ENCODE measurements at places on chromosomes 2 and 18.

DNA sequence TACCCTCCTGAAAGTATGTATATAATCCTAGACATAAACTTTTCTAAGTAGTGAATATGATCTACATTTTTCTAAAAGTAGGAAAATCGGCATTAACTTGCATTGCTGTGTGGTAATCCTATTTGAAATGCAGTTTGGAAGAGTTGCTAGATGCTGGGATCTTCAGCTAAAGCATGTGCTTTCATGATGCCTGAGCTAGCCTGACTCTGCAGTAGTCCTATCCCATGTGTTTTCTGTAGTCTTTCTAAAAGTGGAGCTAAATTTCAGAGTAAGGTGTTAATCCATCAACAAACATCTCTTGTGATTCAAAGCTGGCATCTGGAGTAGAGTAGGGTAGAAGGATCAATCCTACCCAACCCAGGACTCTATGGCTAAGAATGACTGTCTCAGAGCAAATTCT is 229.4 kb downstream of the THSD7B start:
- DNase-seq: no peak

- no peak for DNase-seq
These were observed 106.6 kb downstream of the MAP4K4 start for GRCh38 chr2:101803945-101804696.

DNA sequence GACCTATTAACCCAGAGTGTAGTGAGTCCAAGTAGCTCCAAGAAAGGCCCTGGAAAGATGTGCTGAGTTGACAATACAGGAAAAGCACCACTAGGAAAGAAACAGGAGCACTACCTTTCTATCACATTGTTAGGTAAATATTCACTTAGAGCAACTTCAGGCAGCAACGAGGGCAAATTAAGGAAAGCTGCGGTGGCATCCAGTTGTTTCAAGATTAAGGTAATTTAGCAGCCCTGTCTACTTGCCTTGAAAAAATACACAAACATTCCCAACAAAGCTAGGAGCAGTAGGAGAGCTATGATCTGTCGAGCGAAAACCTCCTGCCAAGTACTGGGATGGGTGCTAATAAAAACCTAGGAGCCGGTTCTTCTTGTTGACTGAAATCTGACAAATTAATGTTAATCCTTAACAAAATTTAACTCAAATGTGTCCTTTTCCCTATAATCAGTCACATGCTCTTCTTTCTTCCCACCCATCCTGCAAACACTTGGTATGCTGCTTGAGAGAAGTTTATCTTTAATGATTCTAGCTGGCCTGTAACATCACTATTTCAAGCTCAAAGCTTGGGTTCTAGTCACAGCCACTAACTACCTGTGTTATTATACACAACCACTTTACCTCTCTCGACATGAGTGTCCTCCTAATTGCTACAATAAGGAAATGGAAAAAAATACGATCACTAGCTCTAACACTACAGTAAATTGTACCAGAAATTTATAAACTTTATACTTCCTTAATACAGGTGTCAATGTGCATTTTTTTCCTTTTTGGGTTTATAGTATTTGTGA is 2.0 kb downstream of the ACAA2 start:
- DNase-seq: no peak

GRCh38 chr2:15378148-15378908 is 182.8 kb downstream of the NBAS start:
- DNase-seq: no peak

- no peak for DNase-seq
These were observed 6.9 kb upstream of the CTIF start for GRCh38 chr18:48531908-48532307.

- no peak for DNase-seq
These were observed 300.4 kb upstream of the NETO1 start for GRCh38 chr18:73168236-73168635.

GRCh38 chr2:180999274-180999964 is 19.0 kb downstream of the UBE2E3 start:
- no peak for DNase-seq

DNA sequence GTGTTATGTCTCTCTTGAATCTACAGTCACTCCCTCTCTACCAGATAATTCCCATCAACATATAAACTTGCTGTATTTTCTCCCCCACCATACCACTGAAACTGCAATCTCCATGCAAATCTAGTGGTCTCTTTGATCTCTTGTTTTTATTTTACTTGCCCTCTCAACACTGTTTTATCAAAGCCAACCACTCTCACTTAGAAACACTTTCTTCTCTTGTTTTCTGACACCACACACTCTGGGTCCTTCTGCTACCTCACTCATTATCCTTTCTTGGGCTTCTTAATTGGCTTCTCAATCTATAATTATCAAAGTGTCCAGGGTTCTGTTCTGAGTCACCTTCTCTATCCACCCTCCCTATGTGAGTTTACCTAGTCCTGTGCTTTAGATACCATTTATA is 2.0 kb upstream of the MCFD2 start:
- DNase-seq: no peak

DNA sequence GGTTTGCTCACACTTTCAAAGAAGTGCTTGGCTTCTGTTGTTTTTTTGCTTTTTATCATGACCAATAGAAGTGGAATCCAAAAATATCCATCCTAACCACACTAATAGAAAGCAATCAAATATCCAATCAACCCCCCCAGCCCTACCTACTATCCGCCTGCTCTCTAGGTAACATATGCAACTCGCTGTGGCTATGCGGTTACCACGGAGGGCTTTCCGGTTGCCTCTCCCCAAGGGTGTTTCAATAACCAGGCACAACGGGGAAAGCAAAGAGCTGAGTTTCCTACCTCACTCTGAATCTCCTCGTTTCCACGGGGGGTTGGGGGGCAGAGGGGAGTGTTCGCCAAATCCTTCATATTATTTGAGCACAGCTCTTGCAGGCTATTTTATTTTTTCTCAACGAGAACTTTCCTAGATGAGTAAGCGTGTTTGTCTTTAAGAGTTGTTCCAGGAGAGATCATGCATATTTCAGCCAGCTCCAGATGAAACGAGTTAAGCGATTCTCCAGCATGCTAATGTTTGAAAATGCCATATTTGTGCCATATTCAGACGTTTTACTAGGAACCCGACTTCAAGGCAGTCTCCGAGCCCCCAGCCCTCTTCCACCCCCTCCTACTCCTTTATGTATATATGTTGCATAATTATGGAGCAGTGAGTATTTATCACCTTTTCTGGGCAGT is 30.3 kb downstream of the PAX3 start:
- DNase-seq: no peak

GRCh38 chr2:85431570-85432205 is 13.2 kb downstream of the SH2D6 start:
- no peak for DNase-seq

GRCh38 chr2:238130696-238131628 is 7.5 kb upstream of the KLHL30 start:
- DNase-seq: no peak

DNA sequence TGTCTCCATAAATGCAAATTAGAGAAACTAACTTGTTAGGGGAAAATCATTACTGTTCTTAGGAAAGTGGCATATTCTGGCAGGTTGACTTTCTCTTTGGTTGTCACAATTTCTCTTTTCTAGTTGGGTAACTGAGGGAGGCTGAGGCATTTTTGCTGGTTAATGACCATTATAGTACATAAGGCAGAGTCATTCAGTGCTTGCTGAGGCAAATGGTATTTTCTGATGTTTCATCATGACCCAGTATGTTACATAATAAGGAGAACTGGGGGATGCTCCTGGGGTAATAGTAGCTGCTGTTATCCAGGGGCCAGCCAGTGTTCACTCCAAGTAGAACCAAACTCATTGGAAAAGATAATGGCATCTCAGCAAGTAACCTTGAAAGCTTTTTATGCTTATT is 62.3 kb downstream of the ITGA6 start:
- no peak for DNase-seq

GRCh38 chr2:45567288-45567963 is 43.6 kb downstream of the SRBD1 start:
- no peak for DNase-seq

DNA sequence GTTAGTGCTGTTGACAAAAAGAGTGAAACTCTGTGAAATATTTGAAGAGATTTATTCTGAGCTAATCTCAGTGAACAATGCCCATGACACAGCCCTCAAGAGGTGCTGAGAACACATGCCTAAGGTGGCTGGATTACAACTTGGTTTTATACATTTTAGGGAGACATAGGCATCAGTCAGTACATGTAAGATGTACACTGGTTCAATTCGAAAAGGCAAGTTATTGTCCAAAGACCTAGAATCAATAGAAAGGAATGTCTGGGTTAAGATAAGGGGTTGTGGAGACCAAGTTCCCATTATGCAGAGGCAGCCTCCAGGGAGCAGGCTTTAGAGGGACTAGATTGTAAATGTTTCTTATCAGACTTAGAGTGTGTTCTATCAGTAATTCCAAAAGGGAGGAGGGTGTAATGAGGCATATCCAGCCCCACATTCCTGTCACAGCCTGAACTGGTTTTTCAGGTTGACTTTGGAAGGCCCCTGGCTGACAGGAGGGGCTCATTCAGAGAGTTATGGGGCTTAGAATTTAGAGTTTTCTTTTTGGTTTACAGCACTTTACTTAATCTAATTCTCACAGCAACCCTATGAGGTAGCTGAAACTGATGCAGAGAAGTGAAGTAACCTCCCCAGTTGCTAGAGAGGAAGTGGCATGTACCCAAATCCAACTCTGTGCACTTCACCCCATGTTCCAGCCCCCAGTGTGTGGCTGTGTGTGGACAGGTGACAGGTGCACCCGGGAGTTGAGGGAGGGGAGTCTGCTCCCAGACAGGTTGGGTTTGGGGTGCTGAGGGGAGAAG is 28.3 kb upstream of the ASAP2 start:
- DNase-seq: no peak

DNA sequence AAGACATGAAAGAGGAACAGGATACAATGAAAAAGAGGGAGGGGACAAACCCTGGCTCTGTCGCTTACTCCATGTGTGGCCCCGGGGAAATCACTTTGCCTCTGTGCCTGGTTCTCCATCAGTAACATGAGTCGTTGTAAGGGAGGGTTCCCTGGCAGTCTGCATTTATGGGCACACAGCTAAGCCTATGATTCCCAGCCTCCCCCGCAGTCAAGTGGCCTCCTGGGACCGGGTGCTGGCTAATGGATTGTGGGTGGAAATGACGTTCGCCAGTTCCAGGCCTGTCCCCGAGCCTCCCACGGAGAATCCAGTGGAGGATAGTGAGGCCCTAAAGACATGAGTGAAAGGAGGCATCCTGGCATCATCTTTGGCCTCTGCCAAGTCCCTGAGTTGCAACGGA is 42.7 kb downstream of the SFXN5 start:
- DNase-seq: no peak

DNA sequence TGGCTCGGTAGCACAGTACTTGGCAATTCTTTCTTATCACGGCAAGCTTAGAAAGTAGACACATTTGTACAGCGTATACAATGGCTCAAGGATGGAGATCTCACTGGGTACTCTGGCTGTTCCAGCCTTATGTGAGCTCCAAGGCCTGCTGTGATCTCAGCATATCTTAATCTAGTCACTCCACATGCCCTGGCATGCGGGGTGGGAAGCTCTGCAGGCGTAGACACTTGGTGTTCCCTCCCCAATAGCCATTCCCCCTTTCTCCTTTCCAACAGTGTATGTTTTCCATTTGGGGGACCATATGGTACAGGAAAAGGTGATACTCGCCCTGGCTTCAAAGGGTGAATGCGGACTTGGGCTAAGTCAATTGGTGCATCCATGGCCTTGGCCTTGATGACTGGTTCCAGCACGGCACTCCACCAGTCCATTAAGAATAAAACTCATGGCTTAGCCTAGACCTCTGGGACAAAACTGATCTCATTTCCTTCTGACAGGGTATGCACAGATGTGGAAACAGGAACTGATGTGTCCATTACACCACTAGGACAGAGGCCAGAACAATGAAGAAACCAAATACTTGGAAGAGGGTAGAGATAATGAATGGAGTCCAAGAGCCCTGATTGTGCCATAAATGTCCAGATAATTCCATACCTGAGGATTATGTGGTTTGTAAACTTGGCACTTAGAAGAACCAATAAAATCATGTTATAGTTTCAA is 28.4 kb downstream of the TGIF1 start:
- no peak for DNase-seq

- DNase-seq: no peak
These were observed 12.1 kb upstream of the TPO start for GRCh38 chr2:1400943-1401735.

GRCh38 chr2:55148269-55148668 is 83.8 kb downstream of the CLHC1 start:
- no peak for DNase-seq

DNA sequence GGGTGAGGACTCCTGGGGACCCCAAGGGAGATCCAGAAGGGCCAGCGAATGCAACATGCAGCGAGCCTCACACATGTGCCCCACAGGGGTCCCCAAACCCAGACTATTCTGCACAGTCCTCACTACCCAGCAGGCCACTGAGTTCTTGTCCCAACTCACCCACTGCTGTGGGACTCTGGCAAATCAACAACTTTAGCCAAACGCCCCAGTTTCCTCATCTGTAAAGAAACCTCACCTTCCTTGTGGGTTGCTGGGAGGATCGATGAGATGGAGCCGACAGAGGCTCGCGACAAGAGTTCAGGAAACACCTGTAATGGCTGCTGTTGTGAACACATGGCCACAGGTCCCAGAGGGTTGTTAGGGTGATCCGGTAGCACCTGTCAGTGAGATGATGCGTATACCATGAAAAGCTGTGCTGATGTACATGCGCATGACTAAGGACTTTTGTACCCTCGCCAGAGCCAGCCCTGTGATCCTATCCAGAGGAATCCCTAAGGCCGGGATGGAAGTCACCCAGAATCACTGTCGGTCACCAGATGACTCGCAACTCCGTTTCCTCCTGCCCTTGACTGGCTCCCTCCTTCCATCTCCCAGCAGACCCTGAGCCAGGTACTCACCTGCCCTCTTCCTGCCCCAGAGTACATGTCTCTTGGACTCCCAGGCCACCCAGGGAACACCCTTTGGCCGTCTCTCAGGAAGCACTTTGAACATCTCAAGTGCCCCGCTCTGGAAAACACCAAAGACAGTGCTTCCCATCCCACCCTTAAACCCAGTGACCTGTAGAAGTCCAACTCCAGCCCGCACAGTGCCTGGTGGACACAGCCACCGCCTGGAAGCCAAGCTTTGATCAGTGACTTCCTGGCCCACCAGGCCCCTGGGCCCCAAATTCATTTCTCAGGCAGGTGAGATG is 103.3 kb upstream of the ID2 start:
- DNase-seq: peak; percentile 32

DNA sequence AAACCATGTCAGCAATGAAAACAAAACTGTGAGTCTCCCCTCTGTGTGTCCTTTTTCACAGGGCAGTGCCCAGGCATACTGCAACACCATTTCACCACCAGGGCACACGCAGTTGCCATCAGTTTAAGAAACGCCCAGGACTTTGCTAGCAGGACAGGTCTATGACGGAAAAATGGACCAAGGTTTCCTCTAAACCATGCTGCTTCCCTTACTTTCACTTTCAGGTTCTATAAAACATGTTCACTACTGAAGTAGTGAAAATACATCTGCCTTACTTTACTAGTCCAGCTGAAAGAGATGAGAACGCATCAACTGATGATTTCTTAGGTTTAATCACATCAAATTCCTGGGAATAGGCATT is 110.5 kb downstream of the TCF4 start:
- DNase-seq: no peak

DNA sequence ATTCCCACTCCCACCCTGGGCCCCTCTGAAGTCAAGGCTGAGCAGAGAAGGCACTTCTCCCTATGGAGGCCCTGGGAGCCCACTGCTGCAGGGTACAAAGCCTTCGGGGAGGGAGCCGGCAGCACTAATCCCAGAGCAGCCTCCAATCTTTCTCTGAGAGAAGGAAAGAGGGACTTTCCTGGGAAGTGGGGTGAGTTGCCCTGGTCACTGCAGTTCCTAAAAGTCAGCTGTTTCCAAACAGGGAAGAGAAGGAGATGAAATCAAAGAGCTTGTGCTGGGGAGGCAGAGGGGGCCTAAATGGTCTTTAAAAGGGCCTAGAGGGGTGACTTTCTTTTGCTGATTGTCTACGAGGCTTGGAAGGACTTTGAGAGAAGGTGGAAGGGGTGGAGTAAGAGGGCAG is 264.7 kb downstream of the TNS1 start:
- DNase-seq: no peak
